Midbrain (tissue), 1 donor: ENCODE measurements at places on chromosomes 1 and 21.

DNA sequence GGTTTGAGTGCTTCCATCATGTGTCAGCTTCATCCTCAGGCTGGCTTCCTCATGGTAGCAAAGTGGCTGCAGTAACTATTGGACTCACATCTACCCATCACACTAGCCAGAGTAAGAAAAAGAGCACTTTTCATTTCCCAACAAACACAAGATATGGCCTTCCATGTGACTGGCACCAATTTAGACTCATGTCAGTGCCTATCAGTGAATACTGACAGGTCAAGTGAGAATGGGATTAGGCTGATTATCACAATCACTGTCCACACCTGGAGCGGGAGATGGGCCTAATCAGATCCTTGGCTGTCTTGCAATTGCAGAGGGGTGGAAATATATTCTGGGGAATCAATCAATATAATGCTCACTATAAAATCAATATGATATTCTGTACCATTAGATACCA, 2.9 kb upstream of the RABGAP1L start:
- DNase-seq: no peak

DNA sequence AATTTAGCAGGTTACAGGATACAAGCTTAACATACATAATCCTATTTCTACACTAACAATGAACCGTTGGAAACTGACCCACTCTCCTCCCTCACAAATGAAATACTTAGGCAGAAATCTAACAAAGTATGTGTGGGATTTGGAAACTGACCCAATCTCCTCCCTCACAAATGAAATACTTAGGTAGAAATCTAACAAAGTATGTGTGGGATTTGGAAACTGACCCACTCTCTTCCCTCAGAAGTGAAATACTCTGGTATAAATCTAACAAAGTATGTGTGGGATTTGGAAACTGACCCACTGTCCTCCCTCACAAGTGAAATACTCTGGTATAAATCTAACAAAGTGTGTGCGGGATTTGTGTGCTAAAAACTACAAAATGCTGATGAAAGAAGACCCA, 60.3 kb downstream of the TRAF5 start:
- DNase-seq: no peak

DNA sequence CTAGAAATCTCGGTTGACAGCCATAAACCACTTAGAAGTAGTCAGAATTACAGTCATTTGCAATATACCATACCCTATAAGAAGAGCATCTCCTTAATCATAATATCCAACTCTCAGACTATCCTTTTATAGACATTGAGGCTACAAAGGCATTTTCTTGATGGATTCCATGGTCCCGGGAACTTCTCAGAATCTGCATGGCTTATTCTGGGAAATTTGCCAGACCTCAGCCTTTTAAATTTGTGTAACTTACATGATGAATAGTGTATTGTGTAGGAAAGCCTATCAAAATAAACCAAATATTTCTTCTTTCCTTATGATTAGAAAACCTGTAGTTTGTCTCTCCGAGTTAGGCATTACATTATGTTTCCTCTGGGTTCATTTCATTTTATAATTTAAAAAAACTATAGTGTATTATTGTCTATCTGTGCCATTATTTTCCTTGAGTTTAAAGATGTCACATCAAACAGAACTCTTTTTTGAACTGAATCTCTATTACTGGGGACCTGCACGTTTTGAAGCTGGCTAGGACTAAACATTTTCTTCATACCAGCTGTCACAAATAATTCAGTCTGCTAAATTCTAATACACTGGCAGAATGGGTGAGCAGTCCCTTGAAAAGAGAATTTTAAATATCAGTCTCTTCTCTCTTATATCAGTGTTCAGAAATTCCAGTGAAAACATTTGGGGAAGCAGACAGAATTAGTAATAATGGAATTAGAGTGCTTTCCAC, 102.9 kb downstream of the GABPA start:
- DNase-seq: no peak

DNA sequence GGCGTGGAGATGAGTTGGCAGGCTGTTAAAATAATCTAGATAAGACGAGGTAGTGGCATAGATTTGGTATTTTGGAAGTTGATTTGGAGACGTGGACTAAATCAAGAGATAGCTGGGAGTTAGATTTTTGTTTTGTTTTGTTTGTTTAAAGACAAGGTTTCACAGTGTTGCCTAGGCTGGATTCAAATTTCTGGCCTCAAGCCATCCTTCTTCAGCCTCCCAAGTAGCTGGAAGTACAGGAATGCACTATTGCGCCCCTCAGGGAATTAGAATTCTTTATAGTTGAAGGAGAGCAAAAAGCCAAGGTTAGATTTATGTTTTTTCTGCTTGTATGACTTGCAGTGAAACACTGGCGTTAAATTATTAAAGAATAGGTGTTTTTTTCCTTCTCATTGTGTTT, 22.3 kb upstream of the SNRPE start:
- no peak for DNase-seq

DNA sequence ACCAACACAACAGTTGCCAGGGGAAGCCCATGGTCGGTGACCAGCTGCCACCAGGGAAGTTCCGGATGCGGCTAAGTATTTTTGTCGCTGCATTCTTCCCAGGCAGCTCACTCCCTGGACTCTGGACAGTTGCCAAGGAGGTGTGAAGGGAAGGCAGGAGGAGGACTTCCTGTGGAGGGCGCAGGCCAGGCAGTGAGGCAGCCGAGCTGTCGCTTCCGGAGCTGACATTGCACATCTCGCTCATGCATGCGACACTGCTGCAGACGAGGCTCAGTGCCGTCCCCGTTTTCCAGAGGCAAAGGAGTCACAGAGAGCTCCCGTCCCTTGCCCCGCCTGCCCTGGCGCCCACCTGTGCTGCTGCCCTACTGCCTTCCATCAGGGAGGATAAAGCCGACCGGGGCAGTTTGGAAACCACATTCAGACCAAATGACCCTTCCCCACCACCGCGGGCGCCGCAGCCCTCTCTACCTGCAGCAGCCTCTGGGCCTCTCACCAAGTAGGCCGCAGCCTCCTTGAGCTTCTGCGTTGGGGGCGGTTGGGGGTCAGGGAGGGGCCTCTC, 81.4 kb downstream of the NENF start:
- no peak for DNase-seq

- no peak for DNase-seq
Observed at GRCh38 chr1:167922023-167922422, 8.1 kb upstream of the ADCY10 start.

DNA sequence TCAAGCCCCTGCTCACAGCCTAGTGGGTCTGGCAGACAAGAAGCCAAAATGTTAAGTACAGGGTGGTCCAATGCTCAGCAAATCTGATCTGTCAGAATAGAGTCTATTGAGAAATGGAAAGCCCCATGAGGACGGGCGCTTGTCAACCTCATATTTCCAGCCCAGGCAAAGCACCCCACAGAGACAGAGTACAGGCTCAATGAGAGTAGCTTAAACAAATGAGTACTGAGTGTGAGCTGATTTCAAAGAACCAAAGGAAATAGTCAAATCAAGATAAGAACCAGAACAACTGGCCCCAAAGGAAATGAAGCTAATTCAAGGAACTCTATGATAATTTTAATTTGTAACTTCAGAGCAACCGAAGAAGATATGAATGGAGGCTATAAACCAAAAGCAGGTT, 44.6 kb upstream of the SLC30A1 start:
- no peak for DNase-seq
